Mammary microvascular endothelial cell (primary cell): ENCODE measurements at places on chromosomes 1 and 21. TPM values are rescaled to one million over a fixed set of nuclear protein-coding genes. Genes with fewer than 3 reads are reported as not detected.

LPGAT1 gene
- 25.5 and 26.4 TPM in 2 replicates for total RNA-seq

HLX gene
- 45.7 and 49.1 TPM in 2 replicates for total RNA-seq

CFAP57 gene
- 0.13 and 0.15 TPM in 2 replicates for total RNA-seq

RGS4 gene
- total RNA-seq, result 72.1 and 92.6 TPM in 2 replicates

CHI3L1 gene
- total RNA-seq, result not detected in 2 replicates

LCE1F gene
- not detected in 2 replicates for total RNA-seq

MAP7D1 gene
- total RNA-seq, result 192 and 213 TPM in 2 replicates

TRMT13 gene
- 6.3 and 8.4 TPM in 2 replicates for total RNA-seq

LCE2C gene
- total RNA-seq, result not detected in 2 replicates

MTX1 gene
- total RNA-seq, result 74.1 and 76.9 TPM in 2 replicates

KIAA1614 gene
- total RNA-seq, result 2.3 and 2.5 TPM in 2 replicates

CYP2J2 gene
- total RNA-seq, result 0.20 TPM in 1 of 2 replicates, not detected in the other

SLC45A1 gene
- total RNA-seq, result 0.15 and 0.80 TPM in 2 replicates

NCSTN gene
- 71.8 and 79.2 TPM in 2 replicates for total RNA-seq
